Stimulated activated CD4-positive, alpha-beta T cell treated with anti-CD3 and anti-CD28 coated beads, Interleukin-12 subunit alpha, Interleukin-12 subunit beta, amount 100 ng/mL, for 24 hours (primary cell): ENCODE measurements at places on chromosomes 16 and 17.

DNA sequence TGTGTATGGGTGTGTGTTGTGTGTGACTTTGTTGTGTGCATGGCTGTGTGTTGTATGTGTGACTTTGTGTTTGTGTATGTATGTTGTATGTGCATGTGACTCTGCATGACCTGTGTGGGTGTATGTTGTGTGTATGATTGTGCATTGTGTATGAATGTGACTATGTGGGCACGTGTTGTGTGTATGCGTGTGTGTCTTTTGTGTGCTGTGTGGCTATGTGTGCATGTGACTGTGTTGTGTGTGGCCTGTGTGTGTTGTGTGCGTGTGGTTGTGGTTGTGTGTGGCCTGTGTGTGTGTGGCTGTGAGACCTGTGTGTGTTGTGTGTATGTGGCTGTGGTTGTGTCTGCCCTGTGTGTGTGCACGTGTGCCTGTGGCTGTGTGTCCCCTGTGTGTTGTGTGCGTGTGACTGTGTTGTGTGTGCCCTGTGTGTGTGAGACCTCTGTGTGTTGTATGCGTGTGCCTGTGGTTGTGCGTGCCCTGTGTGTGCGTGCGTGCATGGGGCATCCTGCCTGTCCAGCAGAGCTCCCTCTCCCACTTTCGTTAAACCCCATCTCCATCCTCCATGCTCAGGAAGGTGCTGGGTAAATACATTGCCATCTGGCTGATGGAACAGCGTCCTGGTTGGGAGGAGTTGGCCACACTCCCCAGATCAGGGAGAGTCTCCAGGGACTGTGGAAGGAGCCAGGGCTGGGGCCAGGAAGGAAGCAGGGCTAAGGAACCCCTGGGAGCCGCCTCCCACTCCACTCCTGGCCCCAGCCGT lies 90.1 kb upstream of the GSE1 start:
- no peak for DNase-seq

- peak; percentile 39 for DNase-seq
Measured at GRCh38 chr17:1486802-1487695, 5.4 kb downstream of the MYO1C start.

- DNase-seq, result no peak
Measured at GRCh38 chr16:47424846-47425245, 36.0 kb downstream of the ITFG1 start.

DNA sequence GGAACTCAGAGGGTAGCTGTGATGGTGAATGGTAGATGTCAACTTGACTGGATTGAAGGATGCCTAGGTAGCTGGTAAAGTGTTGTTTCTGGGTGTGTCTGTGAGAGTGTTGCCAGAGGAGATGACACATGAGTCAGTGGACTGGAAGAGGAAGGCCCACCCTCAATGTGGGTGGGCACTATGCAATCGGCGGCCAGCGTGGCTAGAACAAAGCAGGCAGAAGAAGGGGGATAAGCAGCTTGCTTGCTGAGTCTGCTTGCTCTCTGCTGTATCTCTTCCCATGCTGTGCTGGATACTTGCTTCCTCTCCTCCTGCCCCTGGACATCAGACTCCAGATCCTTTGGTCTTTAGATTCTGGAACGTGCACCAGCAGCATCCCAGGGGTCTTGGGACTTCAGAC lies 128.1 kb downstream of the AIPL1 start:
- no peak for DNase-seq

GRCh38 chr17:41451154-41451728 lies 10.5 kb upstream of the KRT38 start:
- DNase-seq, result no peak
